ENCODE measurements at places on chromosomes 5 and 9. TPM values are rescaled to one million over a fixed set of nuclear protein-coding genes. Genes with fewer than 3 reads are reported as not detected.

ITGA1 gene
- total RNA-seq, result 2.2 TPM

CER1 gene
- not detected for total RNA-seq

TLX3 gene
- not detected for total RNA-seq

CDC14B gene
- 1.4 TPM for total RNA-seq

IFNA2 gene
- not detected for total RNA-seq

PTGDS gene
- total RNA-seq, result not detected

BASP1 gene
- total RNA-seq, result 1.0 TPM

GDNF gene
- total RNA-seq, result 0.36 TPM

DNA sequence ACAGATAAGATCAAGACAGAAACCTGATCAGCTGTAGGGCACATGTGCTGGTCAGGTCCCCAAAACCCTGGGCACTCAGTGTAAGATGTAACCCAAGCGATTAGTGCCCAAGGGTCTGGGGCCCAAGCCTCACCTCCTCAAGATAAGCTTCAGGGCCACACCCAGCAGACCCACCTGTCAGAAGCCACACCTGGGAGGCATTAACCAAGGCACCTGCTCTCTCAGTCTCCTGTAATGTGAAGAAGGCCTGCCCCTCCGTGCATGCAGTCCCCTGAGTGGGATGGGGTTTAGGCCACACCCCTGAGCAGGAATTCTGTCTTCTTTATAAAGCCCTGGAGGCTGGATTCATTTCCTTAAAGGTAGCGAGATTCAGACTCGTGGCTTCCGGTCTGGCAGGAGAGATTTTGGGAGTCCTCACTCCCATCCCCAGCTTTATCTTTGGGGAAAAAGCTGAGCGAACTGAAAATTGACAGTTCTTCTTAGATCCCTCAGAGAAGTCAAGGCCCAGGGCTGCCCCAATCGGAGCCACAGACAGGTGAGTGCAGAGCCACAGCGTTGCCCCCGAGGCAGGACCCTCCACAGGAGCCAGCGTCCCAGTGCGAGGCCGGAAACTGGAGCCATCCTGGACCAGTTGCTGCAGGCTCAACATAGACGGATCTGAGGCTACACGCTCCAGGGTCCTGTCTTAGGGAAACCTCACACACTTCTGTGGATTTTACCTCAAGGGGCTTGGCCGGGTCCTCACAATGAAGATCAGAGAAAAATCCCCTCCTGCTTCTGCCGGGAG lies 357.6 kb upstream of the IRX4 start:
- H3K4me3 ChIP-seq, result no peak overlapping the region
- H3K36me3 ChIP-seq, result no peaks in the 10 kb centered on the region
- no peaks in the 10 kb centered on the region for H3K27me3 ChIP-seq
- H3K27ac ChIP-seq, result no peak overlapping the region
- H3K4me1 ChIP-seq, result no peaks in the 10 kb centered on the region

- no peak overlapping the region for H3K4me3 ChIP-seq
- no peak overlapping the region for H3K27ac ChIP-seq
Measured at GRCh38 chr5:18000744-18001143, 366.5 kb downstream of the TAF11L14 start.

- no peaks in the 10 kb centered on the region for H3K4me1 ChIP-seq
- no peak overlapping the region for H3K4me3 ChIP-seq
- no peak overlapping the region for H3K27ac ChIP-seq
- peaks cover 7% of the 10 kb centered on the region for H3K27me3 ChIP-seq
Measured at GRCh38 chr5:143932584-143932983, 120.6 kb downstream of the HMHB1 start.

DNA sequence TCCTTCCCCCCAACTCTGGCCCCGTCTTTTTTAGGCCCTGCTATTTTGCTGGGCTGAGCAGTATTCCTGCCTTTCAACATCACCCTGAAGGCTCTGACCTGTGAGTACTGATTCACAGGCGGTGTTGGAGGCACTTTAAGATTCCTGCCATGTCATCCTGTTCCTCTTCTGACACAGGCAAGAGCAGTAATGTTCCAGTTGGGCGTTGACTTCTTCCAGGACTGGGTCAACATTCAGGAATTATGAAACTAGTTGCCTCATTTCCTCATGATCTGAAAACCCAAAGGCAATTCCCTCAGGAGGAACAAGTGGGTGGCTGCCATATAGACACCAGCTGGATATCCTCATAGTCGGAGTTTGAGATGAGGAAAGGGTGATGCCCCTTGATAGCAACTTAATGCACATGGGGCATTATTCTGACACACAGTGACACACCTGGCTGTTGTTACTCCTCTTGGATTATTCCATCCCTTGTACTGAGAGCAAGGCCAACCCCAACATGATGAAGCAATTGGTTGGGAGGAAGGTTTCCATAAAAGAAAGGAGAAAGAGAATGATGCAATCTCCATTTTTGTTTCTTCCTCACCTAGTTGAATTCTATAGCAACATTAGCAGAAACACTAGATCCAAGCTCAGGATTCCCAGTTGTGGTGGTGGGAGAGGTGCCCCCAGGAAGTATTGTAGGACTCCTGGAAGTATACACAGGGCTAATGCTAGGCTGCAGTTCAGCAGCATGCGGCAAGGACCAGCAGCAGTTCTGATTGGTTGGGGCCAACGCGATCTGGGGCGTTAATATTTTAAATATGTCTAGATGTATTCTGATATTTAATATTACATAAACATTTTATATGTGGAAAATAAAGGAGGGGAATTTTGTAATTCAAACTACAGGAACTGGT lies 19.6 kb upstream of the GLRX start:
- no peak overlapping the region for H3K27ac ChIP-seq
- peaks cover 41% of the 10 kb centered on the region for H3K4me1 ChIP-seq
- H3K36me3 ChIP-seq, result no peaks in the 10 kb centered on the region

DNA sequence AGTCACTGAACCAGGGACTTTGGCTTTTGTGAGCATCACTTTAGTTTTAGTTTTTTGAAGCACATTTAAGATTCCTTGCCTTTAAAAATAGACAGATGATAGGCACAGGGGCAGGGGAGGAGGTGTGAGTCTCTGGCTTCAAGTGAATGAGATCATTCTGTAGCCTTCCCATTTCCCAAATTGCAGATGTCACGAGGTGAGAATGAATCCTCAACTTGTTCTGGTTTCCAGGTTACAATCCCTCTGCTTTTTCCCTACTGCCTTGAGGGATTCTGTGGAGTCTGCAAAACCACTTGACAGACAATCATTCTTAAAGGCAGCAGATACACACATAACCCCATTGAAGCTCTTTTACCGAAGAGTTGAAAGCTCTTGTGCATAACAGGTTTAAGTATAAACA lies 332.4 kb downstream of the DMAC1 start:
- peaks cover 17% of the 10 kb centered on the region for H3K27me3 ChIP-seq
- no peak overlapping the region for H3K4me3 ChIP-seq
- H3K36me3 ChIP-seq, result no peaks in the 10 kb centered on the region
- no peak overlapping the region for H3K27ac ChIP-seq
- H3K4me1 ChIP-seq, result no peaks in the 10 kb centered on the region

GRCh38 chr9:107609547-107609946 lies 120.0 kb upstream of the KLF4 start:
- H3K4me3 ChIP-seq, result no peak overlapping the region
- H3K36me3 ChIP-seq, result no peaks in the 10 kb centered on the region
- H3K4me1 ChIP-seq, result no peaks in the 10 kb centered on the region
- H3K27me3 ChIP-seq, result no peaks in the 10 kb centered on the region

DNA sequence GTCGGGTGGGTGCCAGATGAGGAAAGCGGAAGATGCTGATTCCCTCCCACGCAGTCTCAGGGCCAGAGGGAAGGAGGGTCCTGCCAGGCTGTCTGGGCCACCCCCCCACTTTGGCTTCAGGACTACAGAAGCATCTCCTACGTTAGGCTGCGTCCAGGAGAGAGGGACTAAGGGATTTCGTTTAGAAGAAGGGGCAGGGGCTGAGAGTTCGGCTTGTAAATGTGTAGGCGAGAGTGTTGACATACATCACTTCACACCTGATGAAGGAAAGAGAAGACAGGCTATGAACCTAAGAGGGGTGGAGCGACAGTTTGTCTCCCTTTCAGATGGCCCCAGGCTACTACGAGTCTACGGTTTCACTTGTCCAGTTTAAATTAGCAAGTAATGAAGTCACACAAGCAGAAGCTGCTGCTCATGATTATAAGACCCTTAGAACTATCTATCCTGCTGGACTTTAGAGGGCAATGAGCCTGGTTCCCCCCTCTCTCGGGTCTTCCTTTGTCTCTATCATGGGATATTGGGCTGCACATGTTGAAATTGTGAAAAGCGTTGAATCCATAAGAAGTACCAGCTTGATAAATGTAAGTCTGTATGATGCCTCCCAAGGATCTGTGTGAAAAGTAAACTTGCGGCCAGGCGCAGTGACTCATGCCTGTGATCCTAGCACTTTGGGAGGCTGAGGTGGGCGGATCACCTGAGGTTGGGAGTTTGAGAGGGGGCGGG lies 193.0 kb downstream of the AOPEP start:
- no peak overlapping the region for H3K4me3 ChIP-seq
- DNase-seq, result no peak
- H3K36me3 ChIP-seq, result no peaks in the 10 kb centered on the region
- H3K27ac ChIP-seq, result no peak overlapping the region
- no peaks in the 10 kb centered on the region for H3K4me1 ChIP-seq

DNA sequence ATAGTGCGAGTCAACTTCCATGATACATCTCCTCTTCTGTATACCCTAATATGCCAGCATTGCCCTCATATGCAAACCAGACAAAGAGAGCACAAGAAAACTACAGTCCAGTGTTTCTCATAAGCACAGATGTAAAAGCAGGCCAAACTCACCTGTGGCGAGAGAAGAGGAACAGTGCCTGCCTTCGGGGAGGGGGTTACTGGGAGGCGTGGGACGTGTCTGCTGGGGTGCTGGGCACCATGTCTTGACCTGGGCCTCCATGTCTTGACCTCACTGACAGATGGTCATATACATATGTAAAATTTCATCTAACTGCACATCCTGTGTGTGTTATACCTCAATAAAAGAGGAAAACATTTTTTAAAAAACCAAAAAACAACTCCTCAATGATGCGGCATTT lies 159.3 kb upstream of the PPP1R26 start:
- peaks cover 8% of the 10 kb centered on the region for H3K27me3 ChIP-seq
- no peak overlapping the region for H3K4me3 ChIP-seq
- H3K27ac ChIP-seq, result no peak overlapping the region
- no peaks in the 10 kb centered on the region for H3K36me3 ChIP-seq
- DNase-seq, result no peak

DNA sequence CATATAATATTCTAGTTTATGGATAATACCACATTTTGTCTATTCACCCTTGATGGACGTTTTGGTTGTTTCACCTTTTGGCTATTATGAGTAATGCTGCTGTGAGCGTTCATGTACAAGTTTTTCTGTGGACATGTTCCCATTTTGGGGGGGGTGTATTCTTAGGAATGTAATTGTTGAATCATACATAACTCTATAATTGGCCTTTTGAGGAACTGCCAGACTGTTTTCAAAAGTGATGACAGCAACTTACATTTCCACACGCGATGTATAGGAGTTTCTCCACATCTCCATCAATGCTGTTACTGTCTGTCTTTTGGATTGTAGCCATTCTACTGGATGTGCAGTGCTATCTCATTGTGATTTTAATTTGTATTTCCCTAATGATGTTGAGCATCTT lies 69.8 kb downstream of the SLC46A2 start:
- H3K4me1 ChIP-seq, result no peaks in the 10 kb centered on the region
- DNase-seq, result no peak

DNA sequence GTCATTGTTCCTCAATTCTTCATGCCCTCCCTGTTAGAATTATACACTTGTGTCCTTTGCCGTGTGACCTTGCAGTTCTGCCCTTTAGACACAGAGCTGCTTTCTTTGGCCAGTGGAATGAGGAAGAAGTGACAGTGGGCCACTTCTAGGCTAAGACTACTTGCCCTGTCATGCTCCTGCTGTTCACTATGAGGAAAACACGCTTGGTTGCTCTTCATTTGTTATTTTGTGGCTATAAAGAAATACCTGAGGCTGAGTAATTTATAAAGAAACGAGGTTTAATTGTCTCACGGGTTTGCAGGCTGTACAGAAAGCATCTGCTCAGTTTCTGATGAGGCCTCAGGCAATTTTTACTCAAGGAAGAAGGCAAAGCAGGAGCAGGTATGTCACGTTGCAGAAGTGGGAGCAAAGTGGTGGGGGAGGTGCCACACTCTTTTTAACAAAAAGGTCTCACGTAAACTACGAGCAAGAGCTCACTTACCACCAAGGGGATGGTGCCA lies 279.1 kb upstream of the DMAC1 start:
- DNase-seq, result no peak
- H3K27ac ChIP-seq, result no peak overlapping the region
- no peaks in the 10 kb centered on the region for H3K27me3 ChIP-seq
- no peaks in the 10 kb centered on the region for H3K4me1 ChIP-seq
- no peaks in the 10 kb centered on the region for H3K36me3 ChIP-seq

DNA sequence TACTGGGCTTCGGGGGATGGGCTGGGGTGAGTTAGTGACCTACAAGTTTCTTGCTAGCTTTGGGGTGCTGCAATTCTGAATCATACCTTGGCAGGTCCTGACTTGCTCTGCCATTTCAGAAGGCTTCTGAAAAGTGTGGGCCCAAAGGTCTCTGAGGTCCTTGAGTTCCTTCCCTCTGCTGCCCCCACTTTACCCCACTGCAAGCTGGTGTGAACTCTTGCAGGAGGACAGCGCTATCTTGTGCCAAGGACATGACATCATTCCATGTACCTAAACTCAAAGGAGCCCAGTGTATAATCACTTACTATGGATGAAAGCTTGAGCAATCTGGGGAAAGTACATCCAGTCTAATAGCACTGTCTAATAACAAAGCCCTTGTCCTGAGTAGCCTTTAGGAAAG lies 157.4 kb downstream of the RMI1 start:
- H3K4me3 ChIP-seq, result no peak overlapping the region
- no peak overlapping the region for H3K27ac ChIP-seq
- peaks cover 2% of the 10 kb centered on the region for H3K36me3 ChIP-seq
- H3K4me1 ChIP-seq, result peaks cover 19% of the 10 kb centered on the region
- peaks cover 62% of the 10 kb centered on the region for H3K27me3 ChIP-seq

DNA sequence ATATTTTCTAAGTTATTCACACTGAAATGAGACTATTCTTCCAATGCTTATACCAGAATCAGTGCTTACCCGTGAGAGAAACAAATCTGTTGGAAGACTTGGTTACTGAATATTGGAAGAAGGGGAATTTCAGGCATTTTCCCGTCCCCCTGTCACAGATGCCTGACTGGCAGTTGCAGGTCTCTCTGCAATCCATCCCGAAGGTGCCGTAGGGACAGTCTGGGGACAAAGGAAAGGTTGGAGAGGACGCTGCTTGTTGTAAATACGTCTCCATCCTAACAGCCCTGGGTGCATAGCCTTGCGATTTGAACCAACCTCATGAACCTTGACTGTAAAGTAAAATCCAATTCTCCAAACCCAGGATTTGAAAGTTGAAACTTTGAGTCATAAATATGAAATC lies 3.5 kb downstream of the ESM1 start:
- peaks cover 4% of the 10 kb centered on the region for H3K36me3 ChIP-seq
- peaks cover 35% of the 10 kb centered on the region for H3K4me1 ChIP-seq
- DNase-seq, result no peak
- H3K27ac ChIP-seq, result no peak overlapping the region
- H3K4me3 ChIP-seq, result no peak overlapping the region

All from activated T-helper 1 cell treated with anti-CD3 and anti-CD28 coated beads, Interleukin-12 subunit alpha, Interleukin-12 subunit beta, Interleukin-2, Interleukin-4 antibody, amounts not matched to agents 30 ng/mL and 10 ng/mL and 1 ng/mL, durations not matched to agents 14 hours and 24 hours and 36 hours (primary cell).